Foreskin keratinocyte (primary cell): ENCODE measurements at places on chromosomes 1 and 21. TPM values are rescaled to one million over a fixed set of nuclear protein-coding genes. Genes with fewer than 3 reads are reported as not detected.
A peak's percentile ranks its signal among the peaks of the same experiment; 100 is the strongest.

DNA sequence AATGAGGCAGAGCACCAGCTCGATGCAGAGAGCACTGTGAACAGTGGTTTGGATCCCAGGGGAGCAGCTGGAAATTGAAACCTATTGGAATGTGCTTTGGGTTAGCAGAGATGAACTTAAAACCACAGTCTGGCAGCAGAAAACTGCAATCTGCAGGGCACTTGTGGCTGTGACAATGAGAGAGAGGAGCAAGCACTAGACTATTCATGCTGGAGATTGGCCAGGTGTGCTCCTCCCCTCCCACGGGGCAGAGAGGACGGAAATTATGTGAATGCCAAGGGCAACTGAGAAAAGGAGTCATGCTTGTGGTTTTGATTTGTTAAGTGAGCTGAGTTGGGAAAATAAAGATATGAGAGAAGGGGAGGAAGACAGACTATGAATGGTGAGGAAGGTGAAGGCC is 38.1 kb downstream of the HSD3B2 start:
- peak; percentile 63 for DNase-seq

GRCh38 chr1:25003457-25004190 is 73.5 kb upstream of the RUNX3 start:
- no peak for DNase-seq

DNA sequence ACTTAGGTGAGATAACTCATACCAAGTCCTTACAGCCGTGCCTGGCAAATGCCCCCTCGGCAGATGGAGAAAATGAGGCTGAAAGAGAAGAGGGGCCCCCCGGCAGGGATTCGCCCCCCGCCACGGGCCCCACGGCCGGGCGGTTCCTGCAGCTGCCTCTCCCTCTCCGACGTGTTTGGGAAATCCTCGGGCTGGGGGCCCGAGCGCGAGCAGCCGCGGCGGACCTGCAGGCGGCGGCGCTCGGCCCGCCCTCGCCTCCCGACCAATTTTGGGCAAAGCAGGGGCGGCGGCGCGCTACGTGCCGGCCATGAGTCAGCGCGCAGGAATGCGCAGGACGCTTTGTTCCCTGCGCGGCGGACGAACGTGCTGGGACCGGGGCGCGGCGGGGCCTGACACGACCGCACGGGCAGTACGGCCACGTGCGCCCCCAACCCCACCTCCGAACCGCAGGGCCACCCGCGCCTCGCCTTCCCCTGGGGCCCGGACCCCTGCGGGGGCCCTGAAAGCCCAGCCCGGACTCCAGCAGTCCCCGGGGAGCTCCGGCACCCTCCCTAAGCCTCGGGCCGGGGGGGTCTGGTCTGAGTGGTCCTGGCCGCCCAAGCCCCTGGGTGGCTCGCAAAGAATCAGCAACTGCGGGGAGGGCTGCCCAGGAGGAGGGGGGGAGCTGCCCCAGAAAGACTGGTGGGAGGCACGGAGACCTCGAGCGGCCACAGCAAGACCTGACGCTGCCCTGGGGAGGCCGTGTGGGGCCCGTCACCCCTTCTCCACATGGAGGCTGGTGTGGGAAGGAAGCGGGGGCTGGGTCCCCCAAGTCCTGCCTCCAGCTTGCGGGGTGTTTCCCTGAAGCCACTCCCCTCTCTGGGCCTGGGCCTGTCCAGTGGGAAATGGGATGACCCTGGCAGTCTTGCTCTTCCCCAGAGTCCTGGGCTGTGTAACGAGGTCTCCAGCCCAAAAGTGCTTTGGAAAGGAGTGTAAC is 11.9 kb upstream of the EDN2 start:
- DNase-seq, result peak; percentile 74

ZBTB8OS gene
- total RNA-seq, result 46.6 and 50.2 TPM in 2 replicates

- DNase-seq, result peak; percentile 66
Measured at GRCh38 chr1:37478890-37479254, 4.5 kb downstream of the ZC3H12A start.

DNA sequence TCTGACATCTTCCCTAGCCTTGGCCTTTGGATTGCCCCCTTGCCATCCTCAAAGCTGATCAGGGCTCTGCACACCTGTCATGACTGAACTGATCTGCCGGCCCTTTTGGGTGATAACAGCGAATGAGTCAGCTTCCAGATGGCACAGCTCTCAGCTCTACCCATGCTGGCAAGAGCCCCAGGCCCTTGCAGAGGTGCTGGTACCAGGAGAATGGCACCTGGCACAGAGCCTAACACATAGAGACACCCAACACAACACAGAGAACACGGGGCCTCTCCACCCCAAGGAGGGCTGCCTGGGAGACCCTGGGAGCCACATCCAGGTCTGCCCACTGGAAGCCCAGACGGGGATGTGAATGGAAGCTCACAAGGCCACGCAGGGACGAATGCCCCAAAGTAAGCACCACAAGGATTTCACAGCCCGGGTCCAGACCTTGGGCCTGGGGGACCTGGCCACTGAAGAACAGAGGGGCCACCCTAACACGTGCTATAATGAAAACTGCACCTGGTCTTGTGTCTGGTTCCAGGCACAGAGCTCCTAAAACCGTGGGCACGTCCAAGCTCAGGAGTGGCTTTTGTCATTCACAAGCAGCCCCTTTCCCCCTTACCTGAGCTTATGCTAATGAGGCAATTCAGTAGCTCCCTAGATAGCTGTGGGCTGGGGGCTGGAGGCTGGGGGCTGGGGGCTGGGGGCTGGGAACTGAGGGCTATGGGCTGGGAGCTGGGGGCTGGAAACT is 160.5 kb downstream of the NPHP4 start:
- DNase-seq, result no peak

- no peak for DNase-seq
Measured at GRCh38 chr1:89104687-89105086, 21.2 kb downstream of the GBP2 start.

AMY2A gene
- total RNA-seq, result not detected in 2 replicates

IPO9 gene
- 44.9 and 47.2 TPM in 2 replicates for total RNA-seq

DNA sequence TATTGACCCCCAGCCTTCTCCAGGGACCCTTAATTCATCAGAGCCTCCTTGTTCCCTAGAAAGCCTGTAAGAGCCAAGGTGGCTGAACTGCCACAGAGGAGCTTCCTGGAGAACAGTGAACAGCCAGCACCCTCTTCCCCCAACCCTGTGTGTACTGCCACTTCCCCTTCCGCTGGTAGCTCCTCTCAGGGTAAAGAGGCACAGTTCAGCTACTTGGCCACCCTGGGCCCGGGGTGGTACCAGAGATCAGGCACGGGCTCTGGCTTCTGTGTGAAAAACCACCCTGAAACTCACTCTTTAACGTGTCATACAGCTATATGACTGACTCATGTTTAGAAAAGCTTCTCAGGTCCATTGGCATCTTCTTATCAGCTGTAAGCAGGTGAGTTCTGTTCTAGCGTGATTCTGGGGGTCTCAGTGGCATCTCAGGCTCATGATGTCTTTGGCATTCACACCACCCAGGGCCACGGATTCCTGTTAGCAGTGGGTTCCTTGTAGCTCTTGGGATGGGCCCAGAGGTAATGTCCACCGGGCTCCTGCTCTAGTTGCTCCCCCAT is 22.4 kb downstream of the ARMH1 start:
- no peak for DNase-seq

SEC16B gene
- 0.35 and 1.1 TPM in 2 replicates for total RNA-seq

GRCh38 chr1:165871311-165872067 is 44.1 kb downstream of the UCK2 start:
- DNase-seq, result no peak

SLC25A34 gene
- total RNA-seq, result 0.35 and 0.44 TPM in 2 replicates

GRCh38 chr1:208709981-208710380 is 465.8 kb upstream of the PLXNA2 start:
- DNase-seq, result no peak

GRCh38 chr21:34072145-34073031 is 990 bp upstream of the MRPS6 start:
- no peak for DNase-seq

GRCh38 chr1:54013393-54014008 is 4.5 kb downstream of the LDLRAD1 start:
- no peak for DNase-seq

ADPRS gene
- total RNA-seq, result 40.7 and 43.6 TPM in 2 replicates
